ENCODE measurements at places on chromosomes 6 and 20.

- no peak for DNase-seq
Measured at GRCh38 chr6:35973670-35974222, 50.7 kb downstream of the SLC26A8 start.

GRCh38 chr6:166343150-166343487 lies 774 bp upstream of the SFT2D1 start:
- no peak for DNase-seq

GRCh38 chr20:35908007-35908406 lies 46.3 kb downstream of the SCAND1 start:
- DNase-seq: no peak

- DNase-seq: no peak
Measured at GRCh38 chr6:37007340-37008043, 2.0 kb downstream of the FGD2 start.

GRCh38 chr6:11902527-11902926 lies 109.6 kb upstream of the HIVEP1 start:
- DNase-seq: no peak
